IgD-negative memory B cell (primary cell): ENCODE measurements at places on chromosomes 7 and 10. TPM values are rescaled to one million over a fixed set of nuclear protein-coding genes. Genes with fewer than 3 reads are reported as not detected.

IFIT3 gene
- polyA plus RNA-seq, result 16.9 TPM

GBF1 gene
- polyA plus RNA-seq, result 12.6 TPM

TMEM26 gene
- polyA plus RNA-seq, result not detected

C10orf62 gene
- not detected for polyA plus RNA-seq

CPVL gene
- 1.6 TPM for polyA plus RNA-seq

EN2 gene
- not detected for polyA plus RNA-seq

SPDYE8 gene
- polyA plus RNA-seq, result 0.19 TPM

HOXA4 gene
- not detected for polyA plus RNA-seq

NEUROG3 gene
- not detected for polyA plus RNA-seq

FXYD4 gene
- not detected for polyA plus RNA-seq

HIBADH gene
- 22.3 TPM for polyA plus RNA-seq

DENND11 gene
- polyA plus RNA-seq, result 8.9 TPM

FAM25C gene
- not detected for polyA plus RNA-seq

C10orf90 gene
- not detected for polyA plus RNA-seq

FAM53B gene
- 48.9 TPM for polyA plus RNA-seq

SFXN4 gene
- polyA plus RNA-seq, result 22.2 TPM

ACSM6 gene
- polyA plus RNA-seq, result not detected

C7orf33 gene
- polyA plus RNA-seq, result not detected

SPDYE1 gene
- polyA plus RNA-seq, result 0.10 TPM

AMPH gene
- not detected for polyA plus RNA-seq

PRR15 gene
- polyA plus RNA-seq, result not detected

ABCA13 gene
- not detected for polyA plus RNA-seq

SFTPA1 gene
- polyA plus RNA-seq, result not detected

GPR141 gene
- polyA plus RNA-seq, result not detected

ITGA8 gene
- not detected for polyA plus RNA-seq

PNLIPRP2 gene
- polyA plus RNA-seq, result not detected

ZNF804B gene
- polyA plus RNA-seq, result not detected

AOAH gene
- 2.8 TPM for polyA plus RNA-seq

RADIL gene
- not detected for polyA plus RNA-seq

ENTPD1 gene
- 48.0 TPM for polyA plus RNA-seq

STN1 gene
- 20.5 TPM for polyA plus RNA-seq
